Stimulated activated CD4-positive, alpha-beta T cell treated with anti-CD3 and anti-CD28 coated beads, TNF-alpha, amount 100 ng/mL, for 1 hour (primary cell): ENCODE measurements at places on chromosomes 11 and 22.

DNA sequence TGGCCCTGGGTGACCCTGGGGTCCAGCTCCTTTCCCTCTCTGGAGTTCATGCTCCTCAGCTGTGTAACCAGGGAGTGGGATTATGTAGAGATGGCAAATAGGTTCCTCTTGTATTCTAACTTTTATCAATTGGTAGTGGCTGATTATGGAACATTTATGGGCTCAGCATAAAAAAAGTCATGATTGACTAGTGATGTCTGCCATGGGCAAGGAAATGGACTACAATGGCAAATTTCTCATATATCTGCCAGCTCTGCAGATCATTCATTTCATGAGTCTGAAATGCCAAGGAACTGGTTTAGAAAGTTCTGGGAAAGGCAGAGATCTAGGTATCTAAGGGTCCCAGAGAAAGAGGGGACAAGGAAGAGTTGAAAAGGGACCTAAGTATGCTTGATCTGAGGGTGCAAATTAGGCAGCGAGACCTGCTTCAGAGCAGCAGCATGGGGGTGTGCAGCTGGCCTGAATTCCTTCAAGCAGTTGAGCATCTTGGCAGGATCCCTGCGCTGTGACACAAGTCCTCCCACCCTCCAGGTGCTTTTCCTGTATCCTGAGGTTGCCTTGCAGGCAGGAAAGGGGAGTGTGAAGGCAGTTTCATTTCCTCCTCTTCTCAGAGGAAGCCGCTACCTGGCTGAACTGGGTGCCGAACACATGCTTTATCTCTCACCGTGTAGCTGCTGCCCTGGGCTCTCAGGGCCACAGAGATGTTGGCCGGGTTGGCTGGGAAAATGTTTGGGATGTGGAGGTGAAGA, 10.4 kb downstream of the SLC15A3 start:
- DNase-seq, result no peak

DNA sequence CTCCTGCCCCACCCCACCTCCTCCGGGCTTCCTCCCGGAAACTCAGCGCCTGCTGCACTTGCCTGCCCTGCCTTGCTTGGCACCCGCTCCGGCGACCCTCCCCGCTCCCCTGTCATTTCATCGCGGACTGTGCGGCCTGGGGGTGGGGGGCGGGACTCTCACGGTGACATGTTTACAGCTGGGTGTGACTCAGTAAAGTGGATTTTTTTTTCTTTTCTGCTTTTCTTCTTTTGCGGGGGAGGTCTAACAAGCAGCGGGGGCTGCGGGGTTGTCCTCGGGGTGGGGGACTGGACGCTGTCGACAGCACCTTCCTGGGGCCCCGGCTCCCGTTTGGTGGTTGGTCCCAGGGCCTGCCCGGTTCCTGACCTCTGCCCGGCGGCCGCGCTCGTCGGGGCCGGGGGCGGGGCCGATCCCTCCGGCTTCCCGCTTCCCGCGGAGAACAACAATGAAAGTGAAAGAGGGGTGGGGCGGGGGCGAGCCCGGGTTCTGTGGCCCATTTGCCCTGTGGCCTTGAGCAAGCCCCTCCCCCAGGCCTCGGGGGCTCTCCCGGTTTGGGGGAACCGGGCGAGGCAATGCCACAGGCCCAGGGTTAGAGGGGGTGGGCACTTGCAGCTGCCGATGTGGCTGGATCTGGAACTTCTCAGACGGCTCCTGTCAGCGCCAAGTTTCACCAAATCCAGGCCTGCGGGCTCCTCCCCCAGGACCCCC, 975 bp upstream of the MDK start:
- DNase-seq, result peak; percentile 53

DNA sequence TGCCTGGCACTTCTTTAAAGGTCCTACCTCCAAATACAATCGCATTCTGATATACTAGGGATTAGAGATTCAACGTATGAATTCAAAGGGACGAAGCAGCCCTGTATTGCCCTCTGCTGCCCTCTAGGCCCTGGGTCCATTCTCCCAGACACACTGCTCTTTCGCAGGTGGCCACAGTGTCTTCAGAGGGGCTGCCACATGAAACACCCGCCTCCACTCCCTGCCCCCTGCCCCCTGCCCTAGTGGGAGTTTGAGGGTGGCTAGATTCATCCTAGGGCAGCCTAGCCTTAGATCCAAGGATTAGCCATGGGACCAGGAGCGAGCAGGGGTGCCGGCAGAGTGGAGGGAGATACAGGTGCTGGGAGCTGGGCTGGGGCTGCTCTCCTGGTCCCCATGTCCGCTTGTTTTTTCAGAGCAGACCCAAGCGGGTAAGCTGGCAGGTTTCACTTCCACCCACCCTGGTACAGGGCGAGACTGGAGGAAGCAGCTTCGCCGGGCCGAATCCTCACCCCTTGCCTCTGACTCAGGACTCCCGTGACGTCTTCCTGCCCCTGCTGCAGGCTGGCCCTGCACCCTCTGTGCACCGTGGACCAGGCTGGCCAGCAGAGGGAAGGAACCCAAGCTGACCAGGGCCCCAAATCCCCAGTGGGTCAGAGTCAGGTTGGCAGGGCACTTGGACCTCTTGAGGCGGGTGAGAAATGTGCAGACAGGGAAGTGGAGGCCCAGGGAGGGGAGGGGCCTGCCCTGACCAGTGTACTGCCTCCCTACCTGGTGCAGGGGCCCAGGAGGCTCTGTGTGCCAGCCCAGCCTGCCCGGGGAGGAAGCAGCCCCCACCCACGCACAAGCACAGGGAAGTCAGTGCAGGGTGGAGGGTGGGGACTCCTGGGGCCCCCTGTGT, 28.4 kb upstream of the HMOX1 start:
- no peak for DNase-seq

DNA sequence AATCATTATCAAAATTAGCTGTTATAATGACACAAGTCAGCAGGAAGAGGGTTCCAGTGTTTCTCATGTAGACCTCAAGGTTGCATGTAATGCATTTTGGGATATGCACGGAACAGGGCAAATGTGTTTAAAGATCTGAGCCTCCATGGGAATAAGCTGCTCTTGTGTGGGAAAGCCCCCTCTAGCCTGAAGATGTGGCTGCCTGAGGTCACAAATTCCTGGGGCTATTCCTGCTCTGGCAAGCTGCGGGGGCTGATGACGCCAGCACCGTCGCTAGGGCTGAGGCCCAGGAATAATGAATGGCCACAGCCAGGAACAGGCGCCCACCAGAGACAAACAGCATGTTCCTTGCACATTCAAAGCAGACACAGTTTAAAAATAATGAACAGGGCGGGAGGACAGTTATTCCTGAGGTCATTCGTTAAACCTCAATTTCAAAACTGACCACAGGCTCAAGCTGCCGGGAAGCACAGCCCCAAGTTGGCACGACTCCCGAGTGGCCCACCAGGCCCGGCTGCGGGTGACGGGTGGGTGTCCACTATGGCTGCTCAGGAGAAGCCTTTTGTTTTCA, 11.7 kb downstream of the OSBPL5 start:
- no peak for DNase-seq

GRCh38 chr11:12388173-12388572, 10.8 kb downstream of the PARVA start:
- DNase-seq, result no peak

GRCh38 chr22:37219533-37219932, 7.3 kb upstream of the SSTR3 start:
- DNase-seq, result no peak

DNA sequence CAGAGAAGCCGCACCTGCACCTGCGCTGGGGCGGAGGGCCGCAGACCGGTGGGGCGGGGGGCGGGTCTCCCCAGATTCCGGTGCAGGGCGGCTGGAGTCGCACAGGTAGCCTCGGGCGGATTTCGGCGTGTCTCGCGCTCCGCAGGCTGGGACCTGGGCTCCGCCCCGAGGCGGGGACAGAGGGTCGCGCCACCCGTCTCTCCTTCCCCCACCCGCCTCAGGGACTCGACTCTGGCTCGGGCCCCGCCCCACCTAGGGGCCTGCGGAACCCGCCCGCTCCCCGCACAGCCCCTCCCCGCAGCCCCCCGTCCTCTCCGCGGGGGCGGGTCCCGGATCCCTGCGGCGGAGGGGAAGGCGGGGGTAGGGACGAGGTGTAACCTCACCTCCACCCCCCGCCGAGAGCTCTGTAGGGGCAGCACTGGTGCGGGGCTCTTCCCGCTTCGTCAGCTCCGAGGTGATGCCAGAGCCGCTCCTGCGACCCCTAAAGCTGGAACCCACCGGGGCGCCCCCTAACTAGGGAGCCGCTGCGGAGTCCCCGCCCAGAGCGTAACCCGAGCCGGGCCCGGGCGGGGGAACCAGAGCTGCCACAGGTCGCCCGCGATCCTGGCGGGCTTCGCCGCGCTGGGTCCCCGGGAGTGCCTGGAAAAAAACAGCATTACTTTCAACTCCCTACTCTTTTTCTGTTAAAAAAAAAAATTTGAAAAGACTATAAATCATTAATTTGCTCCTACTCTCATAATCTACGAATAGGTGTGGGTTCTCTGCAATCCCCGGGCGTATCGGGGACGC, at the start of gene SLC29A2:
SLC29A2 (minus strand) TSS at position 134 of the 789 bp plus-strand sequence. CDS start 169 bp downstream, outside the sequence.
- DNase-seq, result peak; percentile 56
